MM.1S (cell line): ENCODE measurements at places on chromosomes 16 and 17.
A peak's percentile ranks its signal among the peaks of the same experiment; 100 is the strongest.

DNA sequence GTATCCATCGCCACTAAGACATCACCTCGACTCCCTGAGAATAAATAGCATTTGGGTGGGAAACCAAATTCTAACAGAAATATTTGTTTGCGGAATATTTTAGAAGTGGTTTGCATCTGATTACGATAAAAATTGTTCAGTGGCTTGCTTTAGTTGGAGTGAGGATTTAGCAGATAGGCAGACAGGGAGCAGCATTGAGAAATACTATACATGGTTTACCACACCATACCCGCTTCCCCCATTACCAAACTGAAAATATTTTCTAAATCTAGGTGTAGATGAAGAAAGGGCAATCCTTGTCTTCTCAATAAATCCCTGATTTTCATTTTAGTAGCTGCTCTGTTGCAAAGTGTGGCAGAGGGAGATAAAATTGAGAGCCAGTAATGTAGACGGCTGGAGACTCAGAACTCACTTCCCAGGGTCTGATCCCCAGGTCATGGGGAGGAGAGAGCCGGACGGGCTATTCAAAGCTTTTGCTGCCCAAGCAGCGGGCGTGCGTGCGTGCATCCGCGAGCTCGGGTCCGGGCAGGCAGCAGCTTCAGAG, 808 bp upstream of the BAHCC1 start:
- no peak for DNase-seq

- DNase-seq = no peak
These were observed 3.8 kb downstream of the NKIRAS2 start for GRCh38 chr17:42023524-42024349.

DNA sequence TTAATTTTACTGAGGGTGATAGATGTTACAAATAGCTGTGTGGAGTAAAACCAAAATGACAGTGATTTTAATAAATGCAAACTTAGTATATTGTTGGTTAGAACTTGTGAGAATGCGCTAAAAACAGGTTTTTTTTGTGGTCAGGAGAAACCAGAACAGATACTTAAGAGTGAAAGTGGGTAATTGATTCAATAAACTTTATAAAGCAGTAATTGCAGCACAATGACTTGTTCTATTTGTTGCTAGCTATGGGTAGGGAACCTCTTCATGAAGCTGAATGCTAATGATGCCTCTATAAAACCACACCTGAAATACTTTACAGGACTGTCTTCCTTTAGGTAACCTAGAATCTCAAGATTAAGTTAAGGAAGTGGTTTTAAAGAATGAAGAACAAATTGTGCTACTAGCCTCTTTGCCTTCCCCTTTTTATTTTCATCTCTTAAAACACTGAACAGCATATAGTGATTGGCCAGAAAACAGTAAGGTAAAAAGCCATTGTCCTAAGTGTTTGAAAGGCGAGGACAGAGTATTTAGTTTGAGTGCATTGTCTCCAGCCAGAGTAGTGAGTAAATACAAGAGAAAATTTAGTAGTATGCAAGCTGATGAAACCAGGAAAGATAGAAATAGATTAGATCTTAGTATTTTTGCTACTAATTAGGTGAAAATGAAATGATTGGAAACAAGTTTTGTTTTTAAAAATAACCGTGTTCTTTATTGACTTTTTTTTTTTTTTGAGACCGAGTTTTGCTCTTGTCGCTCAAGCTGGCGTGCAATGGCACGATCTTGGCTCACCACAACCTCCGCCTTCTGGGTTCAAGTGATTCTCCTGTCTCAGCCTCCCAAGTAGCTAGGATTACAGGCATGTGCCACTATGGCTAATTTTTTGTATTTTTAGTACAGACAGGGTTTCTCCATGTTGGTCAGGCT, 6.0 kb downstream of the GGNBP2 start:
- peak; percentile 31 for DNase-seq

DNA sequence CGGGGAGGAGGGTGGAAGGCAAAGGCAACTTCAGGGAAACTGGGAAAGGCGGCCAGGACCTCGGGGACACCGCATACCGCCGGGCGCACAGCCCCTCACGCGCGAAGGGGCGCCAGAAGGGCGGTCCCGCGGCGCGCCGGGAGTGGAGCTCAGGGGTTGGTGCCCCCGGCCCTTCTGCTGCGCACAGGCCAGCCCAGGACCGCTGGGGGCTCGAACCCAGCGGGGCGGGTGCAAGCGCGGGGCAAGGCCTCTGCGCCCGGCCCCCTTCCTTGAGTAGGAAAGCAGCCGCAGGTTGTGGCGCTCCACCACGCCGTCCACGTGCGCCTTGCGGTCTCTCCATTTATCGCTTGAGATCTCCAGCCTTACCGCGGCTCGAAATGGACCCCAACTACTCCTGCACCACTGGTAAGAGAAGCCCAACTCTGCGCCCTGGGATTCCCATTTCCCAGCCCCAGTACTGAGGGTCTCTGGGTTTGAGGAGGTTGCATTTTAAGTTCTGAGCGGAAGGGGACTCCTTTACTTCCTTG, 3.0 kb upstream of the MT1A start:
- no peak for DNase-seq

DNA sequence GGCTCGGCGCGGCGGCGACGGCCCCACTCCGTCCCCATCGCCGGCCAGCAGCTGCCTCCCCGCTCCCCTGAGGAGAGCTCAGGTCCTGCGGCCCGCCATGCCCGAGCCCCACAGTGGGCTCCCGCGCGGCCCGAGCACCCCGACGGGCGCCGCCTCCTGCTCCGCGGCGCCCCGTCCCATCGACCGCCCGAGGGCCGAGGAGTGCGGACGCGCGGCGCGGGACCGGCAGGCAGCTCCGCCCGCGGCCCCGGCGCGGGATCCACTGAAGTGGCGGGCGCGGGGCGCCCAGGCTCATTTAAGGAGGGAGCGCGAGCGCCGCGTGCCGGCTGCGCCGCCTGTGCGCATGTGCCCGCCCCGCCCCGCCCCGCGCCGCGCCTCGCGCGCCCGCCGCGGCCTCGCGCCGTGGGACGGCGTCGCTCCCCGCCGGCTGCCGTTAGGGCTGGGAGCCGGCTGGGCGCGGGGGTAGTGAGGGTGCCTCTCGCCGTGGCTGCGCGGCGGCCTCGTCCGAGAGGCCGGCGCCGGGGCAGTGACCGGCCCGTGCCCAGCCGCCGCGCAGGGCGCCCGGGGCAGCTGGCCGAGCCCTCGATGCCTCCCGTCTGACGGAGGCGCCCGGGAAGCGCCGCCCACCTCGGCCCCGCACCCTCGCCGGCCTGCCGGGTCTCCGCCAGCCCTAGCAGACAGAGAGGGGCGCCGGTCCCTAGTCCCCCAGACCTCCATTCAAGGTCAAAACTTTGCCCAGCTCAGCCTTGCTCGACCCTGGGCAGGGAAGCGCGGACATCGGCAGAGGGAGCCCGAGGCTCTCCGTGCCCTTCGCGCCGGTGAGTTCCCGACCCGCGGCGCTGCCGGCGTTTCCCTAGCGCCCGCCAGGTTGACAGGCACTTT, at the start of gene NETO2:
Gene NETO2 (minus strand): TSS at position 269 of the 882 bp plus-strand sequence. CDS start 333 bp downstream, outside the sequence.
- DNase-seq = peak; percentile 51

DNA sequence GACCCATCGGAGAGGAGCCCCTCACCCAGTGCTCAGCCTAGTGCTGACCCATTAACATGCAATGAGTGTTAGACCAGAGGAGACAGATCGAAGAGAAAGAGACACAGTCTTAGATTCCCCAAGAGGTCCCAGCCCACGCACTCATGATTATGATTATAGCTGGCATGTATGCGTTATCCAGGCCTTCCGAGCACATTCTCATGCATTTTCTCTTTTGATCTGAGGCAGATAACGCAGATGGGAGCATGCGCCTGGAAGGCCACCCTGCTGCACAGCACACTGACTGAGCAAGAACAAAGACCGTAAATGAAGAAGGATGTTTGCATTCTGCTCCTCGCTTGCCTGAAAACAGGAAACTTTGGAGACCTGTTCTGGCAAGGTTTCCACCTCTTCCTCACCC, 232.7 kb downstream of the SOX9 start:
- no peak for DNase-seq
